ENCODE measurements at places on chromosomes 16 and 17. TPM values are rescaled to one million over a fixed set of nuclear protein-coding genes. Genes with fewer than 3 reads are reported as not detected.

DNA sequence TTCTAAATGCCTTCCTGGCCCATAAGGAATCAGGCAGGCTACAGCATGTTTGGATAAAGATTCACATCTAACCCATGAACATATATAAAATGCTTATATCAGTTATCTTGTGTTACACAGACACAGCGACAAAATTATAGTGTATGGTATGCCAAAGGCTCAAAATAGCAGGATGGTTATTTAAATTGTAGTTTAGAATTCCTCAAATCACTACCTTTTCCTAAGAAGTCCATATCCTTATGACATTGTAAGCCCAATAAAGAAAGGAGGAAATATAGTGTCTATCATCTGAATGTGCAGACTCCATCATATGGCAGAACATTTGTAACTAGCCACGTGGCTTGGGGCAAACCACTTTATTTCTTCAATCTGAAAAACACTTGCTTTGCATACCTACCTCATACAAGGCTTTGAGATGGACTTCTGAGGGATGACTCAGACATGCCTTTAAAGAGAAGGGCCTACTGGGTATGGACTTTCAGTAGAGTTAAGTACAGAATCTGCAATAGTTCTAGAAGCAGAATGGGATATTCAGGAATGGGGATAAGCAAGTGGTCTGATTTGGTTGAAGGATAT lies 12.1 kb upstream of the DHX8 start:
- no peak overlapping the region for H3K4me3 ChIP-seq
- H3K36me3 ChIP-seq = no peaks in the 10 kb centered on the region
- DNase-seq = no peak
- no peaks in the 10 kb centered on the region for H3K4me1 ChIP-seq
- H3K27ac ChIP-seq = no peak overlapping the region

- H3K4me3 ChIP-seq = no peak overlapping the region
- H3K4me1 ChIP-seq = peaks cover 4% of the 10 kb centered on the region
- H3K27me3 ChIP-seq = no peaks in the 10 kb centered on the region
- no peak for DNase-seq
- no peak overlapping the region for H3K27ac ChIP-seq
Observed at GRCh38 chr17:16040710-16041251, 41.2 kb downstream of the TTC19 start.

DNA sequence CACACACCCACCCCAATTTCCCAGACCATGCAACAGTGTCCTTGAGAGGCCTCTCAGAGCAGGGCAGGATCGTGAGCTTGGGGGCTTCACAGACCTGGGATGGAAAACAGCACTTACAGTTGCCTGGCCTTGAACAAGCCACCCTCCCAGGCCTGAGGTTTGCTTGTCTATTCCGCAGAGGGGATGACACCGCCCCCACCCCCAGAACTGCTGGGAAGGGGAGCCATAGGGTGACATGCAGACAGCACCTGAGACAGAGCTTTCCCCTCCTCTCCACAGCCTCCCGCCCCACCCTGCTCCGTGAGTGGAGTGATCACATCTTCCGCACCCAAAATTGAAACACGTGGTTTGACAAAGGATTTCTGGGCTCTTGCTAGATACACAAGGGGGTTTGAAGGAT lies 131.5 kb upstream of the TNRC6C start:
- H3K4me1 ChIP-seq = peaks cover 18% of the 10 kb centered on the region
- no peaks in the 10 kb centered on the region for H3K36me3 ChIP-seq
- H3K4me3 ChIP-seq = no peak overlapping the region
- no peak for DNase-seq

DNA sequence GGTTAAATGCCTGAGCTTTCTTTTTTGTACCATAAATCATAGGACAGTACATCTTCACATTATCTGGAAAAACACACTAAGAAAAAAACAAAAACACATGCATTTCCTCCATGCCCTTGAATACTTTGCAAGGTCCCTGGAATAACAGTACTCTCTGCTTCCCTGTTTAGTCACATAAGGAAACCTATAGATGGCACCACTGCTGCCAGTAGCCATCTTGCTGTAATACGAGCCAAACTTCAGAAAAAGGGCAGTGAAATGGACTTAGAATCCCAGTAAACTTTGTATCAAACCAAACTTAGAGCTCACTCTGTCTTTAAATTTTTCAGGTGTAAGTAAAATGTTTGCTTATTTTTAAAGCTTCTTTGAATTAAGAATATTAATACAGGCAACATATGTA lies 435.5 kb downstream of the KCNJ2 start:
- H3K4me3 ChIP-seq = no peak overlapping the region
- no peak for DNase-seq
- no peaks in the 10 kb centered on the region for H3K36me3 ChIP-seq
- H3K27ac ChIP-seq = no peak overlapping the region
- H3K4me1 ChIP-seq = no peaks in the 10 kb centered on the region

TMC7 gene
- total RNA-seq = not detected

DNA sequence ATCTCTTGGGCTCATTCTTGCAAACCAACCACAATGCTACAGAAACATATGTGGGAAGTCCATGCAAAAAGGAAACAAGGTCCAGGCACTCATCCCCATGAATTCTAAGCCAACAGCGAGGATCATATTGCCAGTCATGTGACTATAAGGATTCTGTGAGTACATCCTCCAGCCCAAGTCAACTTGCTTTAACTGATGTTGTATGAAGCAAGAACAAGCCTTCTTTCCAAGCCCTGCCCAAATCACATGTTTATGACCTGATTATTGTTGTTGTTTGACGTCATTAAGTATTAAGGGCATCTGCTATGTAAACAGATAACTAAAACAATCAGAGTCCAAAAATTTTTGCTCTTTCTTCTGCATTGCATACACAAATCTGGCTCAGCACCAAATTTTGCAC lies 78.2 kb upstream of the MON1B start:
- no peak overlapping the region for H3K27ac ChIP-seq
- no peaks in the 10 kb centered on the region for H3K36me3 ChIP-seq
- H3K27me3 ChIP-seq = no peaks in the 10 kb centered on the region
- H3K4me1 ChIP-seq = no peaks in the 10 kb centered on the region

DNA sequence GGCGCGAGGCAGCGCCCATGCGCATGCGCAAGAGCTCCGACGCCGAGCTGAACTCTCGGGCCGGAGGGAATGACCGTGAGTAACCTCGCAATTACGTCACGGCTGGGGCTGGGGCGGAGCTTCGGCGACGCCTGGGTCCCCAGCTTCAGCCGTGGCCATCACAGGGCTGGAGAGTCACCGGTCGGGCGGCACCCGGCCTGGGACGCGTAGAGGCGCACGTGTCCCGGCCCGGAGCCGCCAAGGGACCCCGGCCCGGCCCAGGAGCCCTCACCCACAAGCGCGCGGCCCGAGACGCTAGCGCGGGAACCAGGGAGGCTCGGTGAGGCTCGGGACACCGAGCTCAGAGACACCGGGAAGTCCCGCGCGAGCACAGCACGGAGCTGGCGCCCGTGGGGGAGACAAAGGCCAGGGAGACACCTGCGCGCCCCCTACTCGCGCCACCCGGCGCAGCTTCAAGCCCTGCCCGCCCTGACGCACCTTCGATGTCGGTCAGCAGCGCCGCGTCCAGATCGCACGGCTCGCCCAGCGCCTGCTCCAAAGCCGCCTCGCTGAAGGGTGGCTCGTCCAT lies 452 bp downstream of the SREBF1 start:
- peak overlapping the region; percentile 98 for H3K27ac ChIP-seq
- peak overlapping the region; percentile 48 for H3K4me3 ChIP-seq
- no peaks in the 10 kb centered on the region for H3K36me3 ChIP-seq
- H3K4me1 ChIP-seq = peaks cover 57% of the 10 kb centered on the region
- no peaks in the 10 kb centered on the region for H3K27me3 ChIP-seq

Measured in CD4-positive, alpha-beta memory T cell (primary cell).